ENCODE measurements at places on chromosomes 7 and 10.

- DNase-seq, result no peak
Observed at GRCh38 chr10:62699148-62699547, 105.4 kb upstream of the ADO start.

- DNase-seq, result no peak
Observed at GRCh38 chr7:151340794-151341356, 737 bp upstream of the NUB1 start.

GRCh38 chr7:139232904-139233303 lies 1.9 kb downstream of the UBN2 start:
- no peak for DNase-seq

- no peak for DNase-seq
Observed at GRCh38 chr10:93299195-93299594, 182.9 kb downstream of the MYOF start.

GRCh38 chr10:110387983-110388686 lies 83.4 kb upstream of the SMNDC1 start:
- no peak for DNase-seq

All from eye (tissue), 1 donor.